Activated T-helper 17 cell treated with anti-CD3 and anti-CD28 coated beads, Interleukin-2, amount 50 U/mL, for 72 hours (primary cell): ENCODE measurements at places on chromosomes 13 and 19.
A peak's percentile ranks its signal among the peaks of the same experiment; 100 is the strongest.

DNA sequence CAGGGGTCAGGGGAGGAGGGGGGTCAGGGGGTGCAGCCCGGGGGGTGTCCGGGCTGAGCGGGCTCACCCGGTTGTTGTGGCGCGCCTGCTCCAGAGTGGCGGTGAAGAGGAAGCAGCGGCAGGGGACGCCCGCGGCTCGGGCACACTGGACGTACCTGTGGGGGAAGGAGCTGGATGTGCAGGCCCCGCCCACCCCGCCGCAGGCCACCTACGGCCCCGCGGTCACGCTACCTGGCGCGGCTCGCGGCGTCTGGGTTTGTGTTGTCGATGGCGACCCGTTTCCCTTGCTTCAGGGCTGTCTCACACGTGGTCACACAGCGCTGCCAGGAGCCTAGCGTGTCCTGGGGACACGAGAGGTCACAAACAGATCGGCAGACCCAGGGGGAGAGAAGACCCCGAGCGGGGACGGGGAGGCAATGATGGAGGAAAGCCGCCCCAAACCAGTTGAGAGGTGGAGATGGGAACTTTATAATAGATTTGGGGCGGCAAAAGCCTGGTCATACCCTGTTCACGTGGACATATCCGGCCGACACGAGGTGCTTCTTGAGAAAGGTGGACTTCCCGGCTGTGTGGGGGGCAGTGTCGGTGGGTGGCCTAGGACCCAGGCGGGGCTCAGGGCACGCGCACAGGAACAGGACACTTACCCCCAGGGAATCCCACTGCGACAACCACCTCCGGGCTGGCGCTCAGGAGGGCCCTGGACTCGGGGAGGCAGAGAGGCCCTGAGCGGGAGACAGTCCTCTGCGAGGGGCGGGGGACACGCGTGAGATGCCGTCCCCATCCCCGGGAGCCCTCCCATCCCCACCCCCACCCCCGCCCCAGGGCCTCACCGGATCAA lies 5.6 kb downstream of the PNKP start:
- no peak for ATAC-seq

DNA sequence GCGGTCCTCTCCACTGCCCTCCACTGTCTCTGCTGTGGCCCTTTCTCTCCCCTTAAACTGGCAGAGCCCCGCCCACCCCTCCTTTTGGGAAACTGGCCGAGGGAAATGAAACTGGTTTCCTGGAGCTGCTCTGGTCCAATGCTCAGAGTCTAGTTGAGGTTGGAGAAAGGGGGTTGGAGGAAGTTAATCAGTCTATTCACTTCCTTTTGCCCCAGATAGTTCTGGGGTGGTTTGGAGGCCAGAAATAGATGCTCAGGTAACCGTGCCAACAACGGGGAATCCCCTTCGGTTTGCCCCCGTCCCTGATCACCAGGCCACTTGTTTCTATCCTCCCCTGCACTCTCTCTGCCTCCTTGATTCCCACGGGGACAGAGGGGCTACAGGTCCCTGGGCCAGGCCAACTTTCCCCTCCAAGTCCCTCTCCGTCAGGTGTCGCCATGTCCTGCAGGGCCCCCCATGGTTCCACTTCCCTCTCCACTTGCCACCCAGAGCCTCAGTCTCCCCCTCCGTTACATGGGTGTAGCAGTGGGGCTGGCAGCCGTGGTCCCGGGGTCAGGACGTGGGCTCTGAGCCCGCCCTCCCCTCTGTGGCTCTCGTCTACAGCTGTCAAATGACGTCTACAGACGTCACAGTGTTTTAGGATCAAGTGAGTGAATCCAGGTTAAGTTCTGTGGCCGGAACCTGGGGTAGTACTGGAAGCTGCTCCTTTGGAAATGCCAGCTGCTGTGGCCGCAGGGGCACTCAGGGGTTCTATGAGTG lies at the start of gene IL4I1:
TSS of gene IL4I1 (minus strand) at position 25 of the 759 bp plus-strand sequence. CDS start 727 bp downstream, outside the sequence.
- peak; percentile 57 for ATAC-seq

GRCh38 chr13:101783554-101783953 lies 331.1 kb downstream of the ITGBL1 start:
- ATAC-seq, result no peak

DNA sequence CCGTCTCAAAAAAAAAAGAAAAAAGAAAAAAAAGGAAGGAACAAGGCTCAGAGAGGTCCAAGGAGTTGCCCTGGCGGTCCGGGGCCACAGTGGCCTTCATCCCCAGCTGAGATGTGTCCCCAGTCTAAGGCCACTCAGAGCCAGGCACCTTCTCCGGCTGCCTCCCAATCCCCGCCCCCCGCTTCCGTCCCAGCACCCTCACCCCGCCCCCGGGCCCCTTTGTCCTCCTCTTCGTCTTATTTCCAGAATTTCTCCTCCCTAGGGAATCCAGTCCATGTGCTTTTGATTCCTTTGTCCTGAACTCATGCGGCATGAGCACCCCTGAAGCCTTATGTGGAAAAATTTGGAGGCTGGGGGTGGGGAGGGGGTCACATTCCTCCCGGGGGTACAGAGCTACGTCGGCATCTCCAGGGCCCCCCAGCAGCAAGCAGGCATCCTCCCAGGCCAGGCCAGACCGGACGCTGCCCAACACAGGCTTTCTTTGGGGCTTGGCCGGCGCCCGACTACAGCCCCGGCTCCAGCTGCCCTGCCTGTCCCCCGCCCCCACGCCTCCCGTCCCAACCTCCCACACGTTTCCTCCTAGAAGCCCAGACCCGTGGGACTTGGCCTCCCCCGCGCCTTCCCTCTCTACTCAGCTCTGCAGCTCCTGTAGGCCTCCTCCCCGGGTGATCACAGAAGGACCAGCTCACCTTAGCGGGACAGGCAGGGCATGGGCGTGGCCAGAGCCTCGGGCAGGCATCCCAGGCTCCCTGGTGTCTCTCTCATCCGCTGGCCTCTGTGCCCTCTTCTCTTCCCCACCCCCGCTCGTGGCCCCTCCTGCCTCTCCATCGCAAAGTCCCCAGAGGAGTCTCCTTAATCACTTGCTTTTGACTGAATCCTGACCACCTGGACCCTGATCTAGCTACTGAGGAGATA lies 17.8 kb upstream of the ADGRE5 start:
- peak; percentile 65 for ATAC-seq

DNA sequence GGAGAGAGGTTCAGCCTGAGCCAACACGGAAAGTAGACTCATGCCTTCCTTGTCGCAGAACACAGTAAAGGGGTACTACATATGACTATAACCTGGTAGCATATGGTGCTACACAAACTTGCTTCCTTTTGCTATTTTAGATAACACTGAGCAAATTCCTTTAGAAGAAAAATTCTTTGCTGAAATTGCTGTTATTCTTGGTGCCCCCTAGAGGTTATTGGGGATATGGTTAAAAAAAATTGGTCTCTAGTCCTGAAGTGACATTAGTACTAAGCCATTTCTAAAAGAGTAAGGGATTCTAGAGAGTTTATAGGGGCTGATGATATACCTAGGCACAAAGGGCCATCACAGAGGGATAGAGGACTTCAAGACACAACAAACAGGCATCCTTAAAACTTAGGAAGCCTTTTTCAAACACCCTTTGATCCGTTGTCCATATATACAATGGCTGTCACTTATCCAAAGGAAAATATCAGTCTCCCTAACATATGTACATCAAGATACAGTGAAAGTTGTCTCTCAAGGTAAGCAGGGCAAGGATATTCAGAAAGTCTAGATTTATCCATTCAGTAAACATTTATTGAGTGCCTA lies 13.9 kb upstream of the HS6ST3 start:
- no peak for ATAC-seq

DNA sequence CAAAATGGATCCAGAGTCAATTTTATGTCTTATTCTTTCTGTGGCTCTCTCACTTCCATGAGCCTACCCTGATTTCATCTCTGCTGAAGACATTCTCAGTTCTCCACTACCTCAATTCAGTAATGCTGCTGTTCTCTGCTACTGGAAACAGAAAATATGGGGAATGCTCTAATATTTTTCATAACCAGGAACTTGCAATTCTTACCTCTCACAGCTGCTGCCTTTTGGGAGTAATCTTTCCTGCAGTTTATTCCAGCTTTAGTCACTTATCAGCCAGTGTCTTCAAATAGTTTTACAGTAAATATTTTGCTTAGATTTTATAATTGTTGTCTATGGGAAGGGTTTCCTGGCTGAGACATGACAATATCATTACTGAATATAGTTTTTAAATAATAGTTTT lies 145.1 kb upstream of the UFM1 start:
- ATAC-seq, result no peak

- no peak for ATAC-seq
Measured at GRCh38 chr13:26568132-26568815, 10.8 kb downstream of the WASF3 start.

- peak; percentile 70 for ATAC-seq
Measured at GRCh38 chr19:41426952-41427646, at the start of gene B3GNT8. TSS of gene B3GNT8 (minus strand) at chr19:41427374. CDS start at chr19:41426778, 596 bp downstream.

DNA sequence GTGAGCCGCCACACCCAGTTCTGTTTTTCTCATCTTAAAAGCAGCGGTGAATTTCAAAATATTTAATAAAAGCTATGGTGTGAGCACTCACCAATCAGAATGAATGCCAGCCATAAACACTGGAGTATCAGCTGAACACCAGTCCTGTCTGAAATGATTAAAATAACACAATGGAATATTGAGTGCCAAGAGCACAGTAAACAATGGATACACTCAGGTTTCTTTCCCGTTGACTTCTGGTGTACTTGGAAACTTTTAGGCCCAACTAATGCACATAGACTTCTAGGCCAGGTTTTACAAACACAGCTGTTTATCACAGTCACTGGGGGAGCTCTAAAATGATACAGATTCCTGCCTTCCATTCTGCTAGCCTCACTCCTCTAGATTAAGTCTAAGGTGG lies 68.3 kb downstream of the SLC6A16 start:
- ATAC-seq, result no peak

GRCh38 chr19:58497634-58498170 lies 14.1 kb downstream of the SLC27A5 start:
- ATAC-seq, result no peak

- ATAC-seq, result peak; percentile 27
Measured at GRCh38 chr19:49889687-49890348, 6.9 kb downstream of the IL4I1 start.

- ATAC-seq, result no peak
Measured at GRCh38 chr19:39183104-39183503, 13.7 kb upstream of the NCCRP1 start.

- ATAC-seq, result no peak
Measured at GRCh38 chr19:14164724-14165493, 28.5 kb upstream of the ASF1B start.

DNA sequence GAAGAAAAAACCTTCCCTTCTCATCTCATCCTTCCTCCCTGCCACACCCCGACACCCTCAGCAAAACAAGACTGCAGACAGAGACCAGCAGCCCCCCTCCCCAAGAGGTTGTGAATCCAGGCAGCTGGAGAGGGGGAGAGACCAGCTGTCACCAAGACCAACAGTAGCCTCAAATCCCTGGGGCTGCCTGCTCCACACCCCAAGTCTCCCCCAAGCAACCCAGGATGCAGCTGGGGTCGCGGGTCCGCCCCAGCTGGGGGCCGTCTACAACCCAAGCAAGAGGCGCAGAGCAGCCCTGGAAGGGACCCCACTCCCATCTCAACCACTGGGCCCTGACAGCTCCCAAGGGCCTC lies 7.1 kb downstream of the KLF16 start:
- ATAC-seq, result no peak

DNA sequence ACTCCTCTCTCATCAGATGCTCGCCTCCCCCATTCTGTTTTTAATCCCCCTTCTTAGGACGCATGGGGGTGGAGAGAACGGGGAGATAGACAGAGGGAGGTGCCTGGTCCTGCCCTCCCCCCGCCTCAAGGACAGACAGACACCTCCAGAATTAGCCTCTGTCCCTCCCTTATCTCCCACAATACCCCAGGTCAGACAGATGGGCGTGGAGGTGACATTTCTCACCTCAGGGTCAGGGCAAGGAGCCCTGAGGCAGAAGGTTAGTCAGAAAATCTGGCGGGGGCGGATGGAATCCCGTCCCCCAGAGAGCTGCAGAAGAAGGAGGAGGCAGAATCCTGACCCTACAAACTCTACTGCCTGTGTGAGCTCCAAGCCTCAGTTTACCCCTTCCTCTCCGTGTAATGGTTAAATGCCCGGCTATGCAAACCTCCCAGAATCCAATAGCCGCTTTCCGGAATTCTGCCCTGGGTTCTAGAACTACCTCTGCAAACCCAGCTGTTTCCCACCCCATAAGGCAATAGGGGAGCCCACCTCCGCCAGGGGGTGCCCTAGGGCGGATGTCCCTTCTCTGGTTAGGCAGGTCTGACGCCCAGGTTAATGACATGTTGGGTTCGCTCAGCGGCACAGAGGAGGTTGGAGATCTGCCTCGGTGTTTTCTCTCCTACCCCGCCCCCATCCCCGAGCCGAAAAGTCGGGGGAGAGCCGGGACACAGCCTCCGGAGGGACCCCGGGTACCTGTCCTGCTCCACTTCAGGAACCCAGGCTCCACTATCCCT lies 900 bp downstream of the PPP1R13L start:
- ATAC-seq, result no peak

GRCh38 chr13:22276616-22277015 lies 605.7 kb downstream of the FGF9 start:
- no peak for ATAC-seq

- no peak for ATAC-seq
Measured at GRCh38 chr13:46913757-46914156, 16.9 kb upstream of the HTR2A start.

DNA sequence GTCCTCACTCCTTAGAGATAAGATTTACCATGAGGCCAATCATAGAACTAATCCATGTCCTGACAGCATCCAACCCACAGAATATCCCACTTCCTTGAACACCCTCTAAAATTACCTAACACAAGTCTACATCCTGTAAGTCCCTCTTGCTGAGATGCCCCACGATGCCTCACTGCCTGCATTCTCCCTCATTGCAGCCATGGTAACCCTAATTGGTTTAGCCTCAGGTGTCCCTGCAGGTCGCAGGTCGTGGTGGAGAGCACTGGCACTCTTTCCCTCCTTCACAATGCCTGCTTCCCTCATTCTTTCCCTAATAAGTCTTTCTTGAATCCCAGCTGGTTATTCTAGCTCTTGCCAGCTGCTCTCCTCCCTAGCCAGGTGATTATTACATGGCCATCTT lies 35.3 kb upstream of the MYO16 start:
- no peak for ATAC-seq

GRCh38 chr13:59531571-59532091 lies 632.1 kb downstream of the DIAPH3 start:
- peak; percentile 48 for ATAC-seq

- no peak for ATAC-seq
Measured at GRCh38 chr19:42250666-42251531, 4.0 kb downstream of the ERF start.

GRCh38 chr19:18450931-18451836 lies 13.3 kb upstream of the ISYNA1 start:
- ATAC-seq, result peak; percentile 91

DNA sequence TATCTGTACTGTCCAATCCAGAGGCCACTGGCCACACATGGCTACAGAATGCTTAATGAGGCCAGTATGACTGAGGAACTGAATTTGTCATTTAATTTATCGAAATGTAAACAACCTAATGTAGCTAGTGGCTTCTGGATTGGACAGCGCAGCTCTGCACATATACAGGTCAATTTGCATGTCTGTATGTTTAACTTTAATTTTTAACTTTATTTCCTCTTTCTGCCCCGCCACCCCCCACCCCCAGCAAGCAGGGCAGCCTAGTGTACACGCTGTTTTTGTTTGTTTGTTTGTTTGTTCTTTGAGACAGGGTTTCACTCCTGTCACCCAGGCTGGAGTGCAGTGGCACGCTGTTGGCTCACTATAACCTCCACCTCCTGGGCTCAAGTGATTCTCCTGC lies 15.5 kb downstream of the ZSWIM9 start:
- ATAC-seq, result no peak

GRCh38 chr19:17975032-17975431 lies 8.1 kb downstream of the KCNN1 start:
- no peak for ATAC-seq

- peak; percentile 45 for ATAC-seq
Measured at GRCh38 chr13:67224148-67224846, 5.8 kb downstream of the PCDH9 start.
